ENCODE measurements at places on chromosomes 3 and 15. TPM values are rescaled to one million over a fixed set of nuclear protein-coding genes. Genes with fewer than 3 reads are reported as not detected.

ZNF35 gene
- total RNA-seq: 11.2 TPM

APBA2 gene
- total RNA-seq: 18.2 TPM

HESX1 gene
- 0.99 TPM for total RNA-seq

RAB6B gene
- 0.51 TPM for total RNA-seq

FAM43A gene
- total RNA-seq: 8.8 TPM

PARP15 gene
- total RNA-seq: 0.26 TPM

LMAN1L gene
- total RNA-seq: not detected

CIP2A gene
- 10.1 TPM for total RNA-seq

SH2D7 gene
- total RNA-seq: not detected

CCDC13 gene
- total RNA-seq: 0.51 TPM

DENND6A gene
- 13.4 TPM for total RNA-seq

ADGRG7 gene
- total RNA-seq: not detected

HHATL gene
- not detected for total RNA-seq

DNAH12 gene
- total RNA-seq: under 0.01 TPM

Measured in fibroblast of lung (primary cell).